ENCODE measurements at places on chromosomes 1 and 21.

DNA sequence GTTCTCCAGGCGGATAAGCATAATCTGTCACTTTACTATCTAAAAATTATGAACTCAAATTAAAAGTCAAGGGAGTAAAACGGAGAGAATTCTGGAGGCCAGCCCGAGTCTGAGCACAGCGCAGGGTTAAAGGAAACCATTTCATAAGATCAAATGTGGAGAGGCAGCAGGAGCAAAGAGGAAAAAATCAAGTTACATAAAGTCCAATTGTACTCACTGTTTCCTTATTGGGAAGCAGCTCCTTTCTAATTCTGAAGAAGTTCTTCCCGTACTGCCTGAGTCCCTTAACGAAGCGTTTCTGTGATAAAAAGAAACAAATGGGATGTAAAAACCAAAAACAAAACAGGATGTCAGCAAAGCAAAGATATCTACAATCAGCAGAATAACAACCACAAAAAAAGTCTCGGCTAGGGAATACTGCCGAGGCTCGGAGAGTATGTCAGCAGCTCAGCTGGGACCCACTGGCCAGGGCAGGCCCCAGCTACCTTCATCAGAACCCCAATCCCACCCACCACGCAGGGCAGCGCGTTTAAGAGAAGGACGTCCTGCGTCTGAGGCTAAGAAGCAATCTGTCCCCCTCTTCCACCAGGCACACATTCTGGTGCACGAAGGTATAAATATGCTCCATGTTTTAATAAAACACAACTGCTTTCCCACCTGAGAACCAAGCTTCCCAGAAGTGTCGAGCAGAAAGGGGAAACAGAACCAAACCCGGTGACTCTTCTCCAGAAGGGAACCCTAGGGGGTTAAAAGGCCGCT lies 104.8 kb downstream of the SLC45A1 start:
- DNase-seq = no peak

- DNase-seq = no peak
Measured at GRCh38 chr1:235749755-235750300, 100.2 kb upstream of the GNG4 start.

DNA sequence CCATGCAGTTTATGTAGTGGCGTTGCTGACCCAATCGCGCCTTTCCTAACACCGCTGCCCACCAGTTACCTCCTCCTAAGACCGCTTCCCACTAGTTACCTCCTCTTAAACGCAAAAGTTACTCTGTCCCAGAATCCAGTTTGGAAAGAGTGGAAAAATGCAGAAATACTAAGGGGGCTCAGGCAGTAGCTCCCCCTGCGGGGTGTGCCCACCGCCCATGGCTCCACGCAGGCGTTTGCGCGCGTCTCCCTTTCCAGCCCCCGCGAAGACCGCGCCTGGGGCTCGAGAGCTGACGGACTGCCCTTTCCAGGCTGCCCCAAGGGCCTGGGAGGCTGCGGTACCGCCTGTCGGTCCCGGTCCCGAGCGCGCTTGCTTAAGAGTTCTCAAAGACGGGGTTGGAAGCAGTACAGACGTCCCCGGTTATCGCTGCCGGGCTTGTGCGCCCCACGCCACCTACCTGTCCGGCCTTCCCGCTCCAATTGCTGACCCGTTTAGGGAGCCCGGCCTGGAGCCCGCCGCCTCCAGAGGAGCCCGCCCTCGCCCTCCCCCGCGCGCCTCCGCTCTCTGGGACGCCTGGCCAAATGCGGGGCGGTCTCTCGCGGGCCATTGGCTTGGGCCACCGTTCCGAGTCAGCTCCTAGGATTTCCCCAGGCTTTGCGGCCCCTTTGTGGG lies 414.1 kb upstream of the ESRRG start:
- DNase-seq = no peak

DNA sequence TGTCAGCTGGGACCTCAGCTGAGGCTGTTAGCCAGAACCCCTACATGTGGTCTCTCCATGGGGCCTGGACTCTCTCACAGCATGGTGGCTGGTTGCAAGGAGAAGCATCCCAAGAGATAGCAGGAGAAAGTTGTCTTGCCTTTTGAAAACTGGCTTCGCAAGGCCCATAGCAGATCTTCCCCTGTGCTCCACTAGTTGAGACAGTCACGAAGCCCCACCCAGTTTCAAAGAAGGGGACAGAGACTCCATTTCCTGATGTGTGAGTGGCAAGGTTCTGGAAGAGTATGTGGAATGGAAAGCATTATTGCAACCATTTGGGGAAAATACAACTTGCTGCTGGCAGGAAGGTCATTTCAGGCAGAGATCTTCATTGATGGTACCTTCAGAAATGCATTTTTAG lies 7.5 kb upstream of the CSRP1 start:
- no peak for DNase-seq

DNA sequence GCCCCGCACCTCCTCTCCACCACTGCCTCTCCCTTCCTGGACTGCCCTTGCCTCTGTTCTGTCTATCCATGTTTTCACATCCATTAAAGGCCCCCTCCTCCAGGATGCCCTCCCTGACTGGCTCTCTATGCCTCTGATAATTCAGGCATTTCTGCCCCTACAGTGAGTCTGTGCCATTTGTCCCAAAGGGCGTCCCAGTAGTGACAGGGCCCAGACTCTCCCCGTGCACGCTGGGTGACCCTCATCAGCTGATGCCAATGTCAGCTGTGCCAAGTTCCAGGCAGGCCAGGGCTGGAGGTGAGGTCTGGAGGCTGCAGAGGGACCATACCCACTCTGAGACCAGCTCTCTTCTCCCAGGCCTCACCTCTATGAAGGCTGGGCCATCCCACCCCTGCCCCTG lies 3.2 kb upstream of the PLEKHG5 start:
- DNase-seq = no peak

GRCh38 chr1:89391686-89392085 lies 27.8 kb downstream of the GBP6 start:
- DNase-seq = no peak

GRCh38 chr1:59137276-59137615 lies 159.6 kb upstream of the FGGY start:
- DNase-seq = no peak

- DNase-seq = peak; percentile 83
Measured at GRCh38 chr1:185719021-185719420, 15.2 kb upstream of the HMCN1 start.

- DNase-seq = peak; percentile 83
Measured at GRCh38 chr1:23916209-23917131, 3.3 kb upstream of the CNR2 start.

- no peak for DNase-seq
Measured at GRCh38 chr1:99537886-99538617, 107.9 kb upstream of the PALMD start.

- DNase-seq = peak; percentile 47
Measured at GRCh38 chr1:223331929-223332328, 32.0 kb downstream of the SUSD4 start.

DNA sequence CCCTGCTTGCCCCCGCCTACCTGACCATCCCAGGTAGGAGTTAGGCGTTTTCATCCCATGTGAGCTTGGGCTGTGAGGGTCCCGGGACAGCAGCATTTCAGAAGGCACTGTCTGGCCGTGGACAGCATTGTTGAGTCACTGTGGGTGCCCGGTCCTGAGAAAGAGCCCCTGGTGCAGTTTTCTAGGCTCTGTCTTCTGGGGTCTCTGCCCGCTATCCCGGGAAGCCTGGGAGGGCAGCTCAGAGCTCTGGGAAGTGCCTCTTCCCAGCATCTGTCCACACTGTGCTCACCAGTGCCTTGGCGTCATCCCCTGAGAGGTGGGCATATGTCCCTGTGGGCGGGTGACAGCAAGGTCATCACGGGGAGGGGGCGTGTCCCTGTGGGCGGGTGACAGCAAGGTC lies 11.4 kb upstream of the ZNF669 start:
- no peak for DNase-seq

- DNase-seq = no peak
Measured at GRCh38 chr1:151132335-151133017, 14.0 kb downstream of the SEMA6C start.

GRCh38 chr1:245578771-245579170 lies 424.0 kb downstream of the KIF26B start:
- no peak for DNase-seq

GRCh38 chr1:58287894-58288623 lies 258.5 kb downstream of the OMA1 start:
- no peak for DNase-seq

DNA sequence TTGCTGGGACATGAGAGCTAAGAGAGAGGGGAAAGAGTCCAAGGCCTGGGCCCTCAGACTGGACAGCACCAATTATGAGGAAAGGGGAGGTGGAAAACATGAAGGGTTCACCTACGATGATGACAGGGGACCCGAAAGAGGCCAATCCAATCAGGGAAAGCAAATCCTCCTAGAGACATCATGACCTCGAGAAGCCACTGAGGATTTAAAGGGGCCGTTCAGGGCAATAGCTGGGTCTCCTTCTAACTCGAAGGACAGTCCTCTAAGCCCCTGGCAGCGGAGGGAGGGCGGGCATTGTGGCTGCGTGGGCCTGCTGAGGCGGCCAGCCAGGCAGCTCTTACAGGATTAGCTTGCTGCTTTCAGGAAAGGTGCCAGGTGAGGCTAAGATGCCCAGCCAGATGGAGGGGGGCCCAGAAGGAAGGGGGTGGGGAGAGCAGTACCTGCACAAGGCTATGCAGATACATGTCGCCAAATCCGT lies 7.4 kb downstream of the MEF2D start:
- no peak for DNase-seq

GRCh38 chr1:227768640-227769039 lies 33.4 kb downstream of the SNAP47 start:
- no peak for DNase-seq

DNA sequence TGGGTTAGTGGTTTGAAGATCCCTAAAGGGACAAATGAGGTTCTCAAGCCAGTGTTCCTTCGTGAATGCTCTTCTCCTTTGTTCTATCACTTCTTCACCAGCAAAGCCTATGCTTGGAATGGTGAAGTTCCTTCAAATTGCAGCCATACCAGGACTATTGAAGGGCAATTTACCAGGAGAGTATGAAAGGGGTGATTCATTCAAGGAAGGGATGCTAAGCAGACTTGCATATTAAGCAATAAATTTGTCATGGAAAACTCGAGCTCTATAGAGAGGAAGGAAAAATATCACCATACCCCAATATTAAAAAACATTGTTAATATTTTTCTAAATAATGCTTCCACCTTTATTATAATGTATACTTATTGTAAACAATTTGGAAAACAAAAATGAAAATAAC lies 9.3 kb upstream of the TSNAX start:
- DNase-seq = no peak

DNA sequence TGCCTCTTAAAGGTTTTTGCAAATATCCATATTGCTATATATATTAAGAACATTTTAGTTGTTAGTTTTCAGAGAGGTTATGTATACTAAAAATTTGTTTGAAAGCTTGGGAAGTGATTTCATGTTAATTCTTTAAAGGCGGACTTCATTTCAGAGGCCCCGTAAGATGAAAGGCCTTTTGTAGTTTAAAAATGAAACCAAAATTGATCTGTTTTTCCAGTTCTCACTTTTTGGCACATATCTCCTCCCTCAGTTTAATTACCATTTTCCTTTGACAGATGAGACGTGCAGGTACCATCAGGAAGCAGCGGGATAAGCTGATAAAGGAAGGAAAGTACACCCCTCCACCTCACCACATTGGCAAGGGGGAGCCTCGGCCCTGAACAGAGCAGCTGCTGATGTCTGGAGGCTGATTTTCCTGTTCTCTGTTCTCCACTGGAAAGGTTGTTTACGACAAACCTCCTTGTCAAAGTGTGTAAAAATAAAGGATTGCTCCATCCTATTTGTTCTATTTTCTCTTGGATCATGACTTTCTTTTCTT lies 8.0 kb downstream of the NDUFS5 start:
- DNase-seq = no peak

DNA sequence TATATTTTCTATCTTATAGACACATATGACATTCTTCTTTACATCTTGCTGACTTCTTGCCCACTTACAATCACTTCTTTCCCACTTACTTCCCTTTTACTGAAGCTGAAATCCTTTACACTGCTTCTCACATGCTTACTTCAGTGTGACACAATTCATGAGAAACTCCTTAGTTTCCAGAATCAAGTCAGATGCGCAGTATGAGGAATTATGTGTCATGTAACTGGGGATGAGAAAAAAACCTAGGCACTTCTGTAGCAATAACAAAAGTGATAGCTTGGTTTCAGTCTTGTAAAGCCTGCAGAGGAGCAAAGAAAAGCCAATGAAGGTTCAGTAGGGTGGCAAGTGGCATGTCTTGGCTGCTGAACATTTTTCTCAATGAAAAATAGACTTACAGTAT lies 566.2 kb upstream of the RGS18 start:
- DNase-seq = no peak

- DNase-seq = no peak
Measured at GRCh38 chr1:169886931-169887330, 6.8 kb downstream of the SCYL3 start.

GRCh38 chr1:156845953-156846545 lies 12.9 kb downstream of the INSRR start:
- no peak for DNase-seq

- no peak for DNase-seq
Measured at GRCh38 chr21:18369115-18369514, 34.5 kb downstream of the TMPRSS15 start.

GRCh38 chr1:200837931-200838571 lies 34.7 kb upstream of the GPR25 start:
- DNase-seq = peak; percentile 14

DNA sequence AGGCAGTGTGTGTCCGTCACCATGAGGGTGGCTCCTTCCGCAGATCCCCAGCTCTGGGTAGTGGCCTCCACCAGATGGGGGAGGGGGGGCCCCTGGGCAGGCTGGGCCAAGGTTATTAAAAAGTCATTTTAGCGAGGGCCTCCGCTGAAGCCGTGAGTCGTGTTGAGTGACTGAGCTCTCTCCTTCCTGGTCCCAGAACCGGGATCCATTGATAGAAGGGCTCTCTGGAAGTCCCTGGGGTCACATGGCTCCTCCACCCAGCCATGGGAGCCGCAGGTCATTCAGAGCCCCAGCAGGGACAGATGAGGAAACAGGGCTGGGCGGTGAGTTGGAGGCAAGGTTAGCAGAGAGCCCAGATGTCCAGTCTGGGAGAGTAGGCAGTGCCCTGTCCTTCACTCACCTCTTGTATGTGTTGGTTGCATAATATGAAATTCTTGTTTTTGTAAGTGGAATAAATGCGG lies 12.9 kb downstream of the MIIP start:
- DNase-seq = no peak

DNA sequence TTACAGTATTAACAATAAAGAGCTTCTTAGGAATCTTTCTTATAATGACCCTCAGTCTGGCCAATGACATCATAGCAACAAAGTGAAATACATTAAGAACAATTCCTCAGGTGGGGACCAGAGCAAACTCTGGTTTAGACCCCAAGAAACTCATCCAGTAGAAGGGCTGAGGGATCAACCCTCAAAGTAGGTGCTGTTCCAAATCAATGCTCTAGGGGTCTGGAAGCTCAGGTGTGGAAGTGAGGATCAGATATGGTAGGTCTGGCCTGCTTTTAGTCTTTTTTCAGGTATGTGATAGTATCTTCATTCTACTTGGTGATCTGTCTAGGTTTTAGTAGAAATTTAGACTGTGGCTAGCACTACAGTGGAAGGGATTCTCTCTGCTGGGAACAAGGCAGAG lies 291.7 kb downstream of the PDE4B start:
- DNase-seq = no peak

- no peak for DNase-seq
Measured at GRCh38 chr1:223393275-223394214, at the start of gene CCDC185. Gene CCDC185 (plus strand): TSS chr1:223393415. CDS start chr1:223393476, 61 bp downstream.
